Inflammatory macrophage (primary cell): ENCODE measurements at places on chromosomes 3 and 15.
A peak's percentile ranks its signal among the peaks of the same experiment; 100 is the strongest.

DNA sequence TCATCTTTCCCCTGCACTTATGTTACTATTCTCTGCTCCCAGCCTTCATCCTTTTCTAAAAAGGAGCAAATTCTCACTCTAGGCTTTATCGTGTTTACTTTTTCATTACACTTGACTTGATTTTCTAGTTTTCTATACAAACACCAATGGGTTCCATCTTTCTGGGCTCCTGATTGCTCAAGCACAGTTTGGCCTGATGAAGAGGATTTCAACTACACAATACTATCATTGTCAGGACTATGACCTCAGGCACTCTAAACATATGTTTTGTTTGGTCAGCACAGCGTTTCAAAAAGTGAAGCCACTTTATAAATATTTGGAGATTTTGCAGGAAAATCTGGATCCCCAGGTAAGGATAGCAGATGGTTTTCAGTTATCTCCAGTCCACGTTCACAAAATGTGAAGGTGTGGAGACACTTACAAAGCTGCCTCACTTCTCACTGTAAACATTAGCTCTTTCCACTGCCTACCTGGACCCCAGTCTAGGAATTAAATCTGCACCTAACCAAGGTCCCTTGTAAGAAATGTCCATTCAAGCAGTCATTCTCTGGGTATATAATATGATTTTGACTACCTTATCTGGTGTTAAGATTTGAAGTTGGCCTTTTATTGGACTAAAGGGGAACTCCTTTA, 86.2 kb downstream of the TGFBR2 start:
- DNase-seq = no peak

GRCh38 chr3:177367788-177368187, 170.5 kb upstream of the TBL1XR1 start:
- DNase-seq = no peak

GRCh38 chr3:131699001-131699400, 196.2 kb upstream of the MRPL3 start:
- DNase-seq = no peak

- DNase-seq = no peak
Measured at GRCh38 chr15:88002706-88003105, 253.8 kb downstream of the NTRK3 start.

GRCh38 chr3:185342459-185343174, 20.3 kb upstream of the MAP3K13 start:
- DNase-seq = peak; percentile 81

GRCh38 chr3:194497799-194498575, 11.2 kb upstream of the ATP13A3 start:
- DNase-seq = peak; percentile 62

DNA sequence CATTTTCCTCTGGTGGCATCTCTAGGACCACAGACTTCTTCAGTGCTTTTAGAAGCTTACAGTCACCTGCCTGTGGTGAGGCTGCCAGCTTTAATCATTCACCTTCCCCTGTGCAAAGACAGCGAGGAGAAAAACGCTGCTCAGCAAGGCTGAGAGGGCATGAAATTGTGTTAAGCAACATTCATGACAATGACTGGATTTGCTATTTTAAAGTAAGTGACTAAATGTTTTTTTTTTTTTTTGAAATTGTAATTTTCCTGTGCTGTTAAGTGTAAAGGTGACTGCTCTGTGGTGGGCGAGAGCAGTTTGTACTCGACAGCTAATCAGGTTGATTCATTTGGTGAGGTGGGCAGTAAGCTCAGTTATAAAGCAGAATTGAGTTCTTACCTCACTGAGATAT, 240.4 kb downstream of the NSUN3 start:
- no peak for DNase-seq

- no peak for DNase-seq
Measured at GRCh38 chr15:34279368-34279767, 54.6 kb downstream of the EMC4 start.

GRCh38 chr15:62338497-62338896, 173.4 kb upstream of the C2CD4B start:
- DNase-seq = no peak

DNA sequence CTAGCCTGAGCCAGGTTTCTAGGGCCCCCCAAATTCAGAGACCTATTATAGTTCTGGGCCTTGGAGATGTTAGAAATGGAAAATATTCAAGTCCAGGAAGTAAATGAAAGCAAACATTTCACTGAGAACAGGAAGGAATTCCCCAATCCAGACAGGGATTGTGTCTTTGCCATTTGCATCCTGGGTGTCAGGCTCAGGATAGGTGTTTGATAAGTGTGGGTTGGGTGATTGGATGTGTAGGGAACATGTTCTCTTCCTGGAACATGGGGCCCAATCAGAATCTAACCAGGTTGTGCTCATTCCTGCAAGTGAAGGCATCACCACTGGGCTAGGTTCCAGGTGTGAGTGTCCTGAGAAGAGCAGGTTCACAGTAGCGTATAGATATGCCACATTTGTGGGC, 14.6 kb upstream of the LRRC2 start:
- DNase-seq = no peak

DNA sequence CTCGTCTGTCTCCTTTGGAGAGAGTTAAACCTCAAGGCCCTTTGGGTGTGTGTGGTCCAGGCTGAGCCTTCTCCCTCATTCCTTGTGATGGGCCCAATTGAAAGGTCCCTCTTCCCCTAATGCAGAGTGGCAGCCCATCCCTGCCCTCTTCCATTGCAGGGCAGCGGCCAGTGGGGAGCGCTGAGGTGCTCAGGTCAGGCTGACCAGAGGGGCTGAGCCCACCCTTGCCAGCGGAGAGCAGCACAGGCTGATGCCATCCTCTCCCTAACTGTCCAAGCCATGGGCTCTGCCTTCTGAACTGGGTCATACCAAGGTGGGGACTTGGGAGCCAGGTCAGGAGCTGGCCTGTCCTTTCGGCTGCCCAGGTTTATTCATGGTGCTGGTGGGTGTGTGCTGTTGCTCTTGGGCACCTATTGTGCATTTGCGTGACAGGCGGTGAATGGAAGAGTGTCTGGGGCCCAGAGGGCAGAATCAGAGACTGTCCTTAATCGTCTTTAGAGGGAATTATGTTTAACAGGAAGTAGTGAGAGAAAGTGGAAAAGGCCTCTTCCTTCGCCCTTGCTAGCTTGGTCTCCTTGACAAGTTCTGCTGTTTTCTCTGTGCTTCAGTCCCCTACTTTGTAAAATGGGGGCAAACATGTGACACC, 96.9 kb downstream of the VGLL4 start:
- DNase-seq = no peak

- no peak for DNase-seq
Measured at GRCh38 chr15:66264859-66265513, 11.4 kb upstream of the MEGF11 start.

GRCh38 chr15:79643393-79643792, 211.3 kb downstream of the MINAR1 start:
- DNase-seq = no peak

- DNase-seq = no peak
Measured at GRCh38 chr3:133905376-133905775, 9.7 kb upstream of the RAB6B start.

- DNase-seq = no peak
Measured at GRCh38 chr3:174441588-174442301, 417.4 kb upstream of the NAALADL2 start.

DNA sequence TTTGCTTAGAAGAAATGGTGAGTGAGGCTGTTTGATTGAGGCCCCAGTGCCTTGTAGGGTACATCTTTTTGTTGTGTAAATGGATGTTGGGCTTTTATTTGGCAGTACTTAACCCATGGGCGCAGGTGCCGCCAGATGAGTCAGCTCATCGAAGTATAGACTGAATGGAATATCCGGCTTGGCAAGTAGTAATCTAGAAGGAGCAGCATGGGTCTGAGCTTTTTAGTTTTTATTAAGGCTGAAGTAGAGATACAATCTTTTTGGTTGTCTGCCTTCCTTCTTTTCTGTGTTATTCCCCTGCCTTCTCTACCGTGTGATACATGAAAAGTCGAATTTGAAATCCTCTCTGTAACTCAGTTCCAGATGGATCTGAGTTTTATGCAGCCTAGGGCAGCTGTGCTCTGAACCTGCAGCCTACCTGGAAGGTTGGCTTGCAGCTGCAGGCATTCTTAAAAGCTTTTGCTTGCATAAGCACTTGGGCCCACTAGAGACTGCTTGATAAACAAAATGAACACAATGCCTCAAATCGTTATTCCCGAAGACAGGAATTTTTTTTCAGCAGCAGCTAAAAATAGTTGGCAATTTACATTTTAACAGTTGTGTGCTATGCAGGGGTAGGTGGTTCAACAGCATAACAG, 177.5 kb upstream of the CGNL1 start:
- DNase-seq = no peak

DNA sequence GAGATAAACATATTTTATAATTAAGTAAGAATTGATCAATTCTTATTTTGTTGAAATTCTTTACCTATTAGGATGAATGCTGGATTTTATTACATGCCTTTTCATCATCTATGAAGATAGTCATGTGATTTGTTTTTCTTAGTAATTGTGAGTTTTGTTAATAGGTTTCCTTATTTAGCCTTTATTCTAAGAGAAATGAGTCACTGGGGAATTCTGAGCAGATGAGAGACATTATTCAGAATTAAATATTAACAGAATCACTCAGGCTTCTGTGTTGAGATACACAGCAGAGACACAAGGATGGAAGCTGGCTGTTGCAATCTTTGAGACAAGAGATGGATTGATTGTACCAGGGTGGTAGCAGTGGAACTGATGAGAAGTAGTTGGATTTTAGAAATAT, 7.4 kb upstream of the ANO10 start:
- DNase-seq = no peak

DNA sequence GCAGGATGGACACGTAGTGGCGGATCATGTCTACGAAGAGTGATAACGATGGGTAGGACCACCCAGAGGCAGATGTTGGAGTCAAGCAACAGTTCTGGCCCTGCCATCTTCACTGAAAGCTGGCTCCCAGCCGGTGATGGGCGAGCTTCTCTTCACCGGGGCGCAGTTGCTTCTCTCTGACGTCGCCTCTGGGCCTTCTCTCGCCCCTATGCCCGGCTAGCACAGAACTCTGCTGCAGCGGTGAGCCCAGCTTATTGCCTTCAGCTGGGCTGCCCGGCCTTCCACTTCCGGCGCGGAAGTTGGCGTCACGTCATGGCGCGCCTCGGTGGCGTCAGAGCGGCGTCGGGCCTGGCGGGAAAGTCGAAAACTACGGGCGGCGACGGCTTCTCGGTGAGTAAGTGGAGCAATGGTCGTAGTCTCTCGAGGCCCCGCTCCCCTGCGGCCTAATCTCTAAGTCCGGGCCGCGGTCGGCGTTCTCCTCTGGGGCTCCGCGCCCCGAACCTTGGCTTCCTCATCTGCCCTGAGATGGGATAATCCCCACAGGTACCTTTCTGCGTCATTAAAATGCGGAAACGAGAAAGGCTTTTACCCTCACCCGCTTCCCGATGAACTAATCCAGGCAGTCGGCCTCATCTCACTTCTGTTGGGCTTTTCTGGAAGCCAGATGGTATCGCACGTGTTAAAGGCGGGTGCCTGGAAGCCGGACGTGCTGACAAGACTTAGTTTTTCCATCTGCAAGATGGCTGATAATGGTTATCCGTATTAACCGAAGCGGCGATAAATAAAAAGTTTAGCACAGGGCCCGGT, at the start of gene FANCD2:
Gene FANCD2 (plus strand): TSS at position 354 of the 807 bp plus-strand sequence. CDS start 2,221 bp downstream, outside the sequence.
- peak; percentile 92 for DNase-seq

GRCh38 chr15:93088200-93088980, 621 bp downstream of the RGMA start:
- DNase-seq = no peak
